ENCODE measurements at places on chromosomes 5 and 9.

GRCh38 chr5:1133108-1133507 is 21.2 kb upstream of the SLC12A7 start:
- DNase-seq, result no peak

DNA sequence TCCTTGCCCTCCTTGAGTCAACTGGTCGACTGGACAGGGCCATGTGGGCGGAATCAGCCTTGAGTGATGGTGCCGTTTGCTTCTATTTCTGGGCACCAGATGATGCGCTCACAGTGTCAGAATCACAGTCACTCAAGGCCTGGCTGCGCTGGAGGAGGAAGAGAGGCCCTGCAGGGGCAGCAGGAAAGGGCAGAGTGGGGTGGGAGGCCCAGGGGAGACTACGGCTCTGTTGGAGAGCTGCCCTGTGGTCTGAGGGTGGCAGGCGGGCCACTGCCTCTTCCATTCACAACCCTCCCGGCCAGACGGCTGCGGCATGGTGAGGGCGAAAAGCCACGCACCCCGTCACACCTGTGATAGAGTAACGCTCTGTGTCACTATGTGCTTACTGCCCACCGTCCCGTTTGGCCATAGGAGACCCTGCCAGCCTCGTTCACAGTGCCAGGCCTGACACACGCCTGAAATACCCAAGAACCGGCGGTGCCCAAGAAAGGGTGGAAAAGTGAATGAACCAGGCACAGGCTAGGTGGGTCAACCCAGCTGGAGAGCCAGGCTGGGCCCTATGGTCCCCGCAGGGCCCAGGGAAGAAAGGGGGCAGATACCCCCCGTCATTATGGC is 9.9 kb downstream of the PLPP7 start:
- DNase-seq, result no peak

DNA sequence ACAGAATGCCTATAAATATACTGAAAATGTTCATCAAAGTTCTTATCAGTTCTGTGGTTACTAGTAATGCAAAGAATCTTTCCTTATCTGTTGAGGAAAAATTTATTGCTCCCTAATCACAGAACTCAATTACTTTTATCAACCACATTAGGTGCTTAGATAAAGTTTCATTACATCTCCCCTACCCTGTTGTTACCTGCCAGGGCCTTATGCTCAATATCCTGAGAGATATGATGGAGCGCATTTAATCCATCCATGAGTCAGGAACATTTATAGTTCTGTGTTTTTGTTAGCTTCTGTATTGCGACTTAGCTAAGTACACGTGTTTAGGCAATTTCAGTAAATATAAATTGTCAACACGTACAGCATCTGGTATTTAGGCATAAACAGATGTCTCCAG is 164.3 kb upstream of the ST8SIA4 start:
- DNase-seq, result no peak

- no peak for DNase-seq
These were observed 10.0 kb downstream of the TENT4A start for GRCh38 chr5:6723122-6723815.

DNA sequence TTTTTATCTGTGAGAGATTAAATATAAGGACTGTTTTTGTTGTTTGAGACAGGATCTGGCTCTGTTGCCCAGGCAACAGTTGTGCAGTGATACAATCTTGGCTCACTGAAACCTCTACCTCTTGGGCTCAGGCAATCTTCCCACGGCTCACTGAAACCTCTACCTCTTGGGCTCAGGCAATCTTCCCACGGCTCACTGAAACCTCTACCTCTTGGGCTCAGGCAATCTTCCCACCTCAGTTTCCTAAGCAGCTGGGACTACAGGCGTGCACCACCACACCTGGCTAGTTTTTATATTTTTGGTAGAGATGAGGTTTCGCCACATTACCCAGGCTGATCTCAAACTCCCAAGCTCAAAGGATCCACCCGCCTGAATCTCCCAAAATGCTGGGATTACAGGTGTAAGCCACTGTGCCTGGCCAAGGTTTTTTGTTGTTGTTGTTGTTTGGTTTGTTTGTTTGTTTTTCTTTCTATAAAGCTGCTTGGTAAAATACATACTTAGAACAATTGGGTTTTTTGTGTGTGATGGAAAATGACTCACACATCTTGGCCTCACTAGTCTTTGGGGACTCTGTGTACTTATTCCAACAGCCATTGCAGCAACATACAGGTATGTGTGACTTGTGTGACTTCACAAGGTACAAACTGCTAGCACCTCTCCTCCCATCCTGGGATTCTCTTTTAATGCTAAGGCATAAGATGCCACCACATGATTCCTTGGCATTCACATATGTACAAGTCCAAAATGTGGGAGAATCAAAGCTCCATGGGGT is 36.5 kb upstream of the RASA1 start:
- DNase-seq, result no peak

- no peak for DNase-seq
These were observed 109.4 kb downstream of the ASTN2 start for GRCh38 chr9:117305454-117305853.

- no peak for DNase-seq
These were observed 7.0 kb upstream of the FBXO4 start for GRCh38 chr5:41918105-41918504.

GRCh38 chr9:129908906-129909305 is 73.6 kb downstream of the USP20 start:
- no peak for DNase-seq

- DNase-seq, result no peak
These were observed 4.9 kb downstream of the IRX2 start for GRCh38 chr5:2746561-2747032.

- no peak for DNase-seq
These were observed 15.1 kb downstream of the IFNA1 start for GRCh38 chr9:21455320-21455719.

DNA sequence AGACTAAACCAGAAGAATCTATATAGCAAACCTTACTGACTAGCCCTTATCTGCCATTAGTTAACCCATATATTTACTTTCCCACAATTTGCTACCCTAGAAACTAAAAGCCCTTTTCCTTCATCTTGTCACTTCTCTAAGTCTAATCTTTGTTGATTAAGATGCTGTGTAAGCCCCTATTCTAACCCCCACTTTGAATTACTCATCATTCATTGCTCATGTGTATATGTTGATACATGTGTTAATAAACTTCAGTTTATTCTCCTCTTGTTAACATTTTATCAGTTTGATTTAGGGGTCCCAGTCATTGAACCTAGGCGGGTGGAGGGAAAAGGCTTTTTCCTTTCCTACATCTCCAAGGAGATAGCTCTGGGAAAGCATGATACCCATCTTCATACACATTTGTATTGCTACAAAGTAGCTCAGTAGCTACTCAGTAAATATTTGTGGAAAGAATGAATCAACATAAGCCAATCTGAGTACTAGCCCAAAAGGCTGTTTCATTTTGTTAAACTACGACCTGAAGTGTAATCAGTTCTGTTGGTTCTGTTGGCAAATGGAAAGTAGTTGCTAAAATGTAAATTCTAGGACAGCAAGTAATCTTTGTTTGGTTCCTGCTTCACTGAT is 35.1 kb upstream of the NDFIP1 start:
- no peak for DNase-seq

DNA sequence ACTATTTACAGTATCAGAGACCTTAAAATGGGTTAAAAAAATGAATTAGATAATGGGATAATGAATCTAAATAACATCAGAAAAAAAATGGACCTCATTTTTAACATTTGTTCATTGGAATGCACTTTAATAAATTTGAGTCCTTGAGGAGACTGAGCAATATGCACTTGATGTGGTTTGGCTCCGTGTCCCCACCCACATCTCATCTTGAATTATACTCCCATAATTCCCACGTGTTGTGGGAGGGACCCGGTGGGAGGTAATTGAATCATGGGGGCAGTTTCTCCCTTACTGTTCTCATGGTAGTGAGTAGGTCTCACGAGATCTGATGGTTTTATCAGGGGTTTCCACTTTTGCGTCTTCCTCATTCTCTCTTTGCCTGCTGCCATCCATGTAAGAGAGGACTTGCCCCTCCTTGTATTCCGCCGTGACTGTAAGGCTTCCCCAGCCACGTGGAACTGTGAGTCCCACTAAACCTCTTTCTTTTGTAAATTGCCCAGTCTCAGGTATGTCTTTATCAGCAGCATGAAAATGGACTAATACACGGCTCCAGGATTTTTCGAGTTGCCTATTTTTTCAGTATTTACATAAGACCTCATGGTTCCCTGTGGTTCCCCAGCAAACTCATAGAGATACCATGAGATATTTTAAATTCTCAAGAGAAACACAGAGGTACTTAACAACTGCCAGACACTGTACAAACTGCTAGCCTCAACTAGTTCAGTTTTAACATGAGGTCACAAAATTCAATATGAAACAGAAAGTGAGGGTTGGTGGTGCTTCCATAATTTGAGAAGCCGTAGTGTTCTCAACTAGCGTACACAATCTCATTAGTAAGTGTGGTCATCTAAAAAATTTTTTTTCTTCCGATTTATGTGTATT is 128.3 kb downstream of the TLE1 start:
- no peak for DNase-seq

DNA sequence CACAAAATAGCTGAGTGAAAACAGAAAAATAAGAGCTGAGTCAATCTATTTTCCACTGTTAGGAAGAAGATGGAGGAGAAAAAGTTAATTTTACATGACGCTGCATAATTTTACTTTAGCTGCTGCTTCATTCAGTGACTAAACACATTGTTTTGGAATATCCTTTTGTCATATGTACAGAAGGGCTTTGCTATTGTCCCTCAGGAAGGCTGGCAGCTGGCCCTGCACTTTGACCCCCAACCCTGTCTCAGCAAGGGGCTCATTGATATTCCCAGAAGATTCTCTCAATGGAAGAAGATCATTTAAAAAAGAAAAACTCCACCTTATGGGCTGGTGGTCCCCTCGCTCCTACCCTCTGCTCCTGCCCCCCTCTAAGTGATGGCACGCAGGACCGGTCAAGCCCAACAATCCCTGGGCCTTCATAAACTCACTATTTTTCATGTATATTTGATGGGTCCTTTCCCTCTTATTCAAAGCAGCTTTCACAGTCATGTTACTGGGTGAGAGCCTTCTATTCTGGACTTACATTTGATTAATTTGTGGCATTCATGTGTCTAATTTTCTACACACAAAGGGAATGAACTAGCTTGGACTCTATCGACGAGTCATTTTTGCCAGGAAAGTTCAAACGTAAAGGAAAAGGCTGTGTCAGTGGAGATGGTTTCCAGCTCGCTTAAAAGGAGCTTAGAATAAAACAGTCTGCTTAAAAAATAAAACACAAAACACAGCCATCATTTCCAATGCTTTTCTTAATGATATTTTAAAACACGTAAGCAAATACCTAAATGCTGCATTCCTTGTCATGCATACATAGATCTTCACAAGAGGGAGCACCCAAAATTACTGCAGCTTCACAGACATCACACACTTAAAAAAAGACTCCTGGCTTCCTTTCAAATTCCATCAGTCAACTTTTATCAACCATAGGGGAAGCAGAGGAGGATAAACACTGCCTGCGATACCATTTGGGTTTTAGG is 104.7 kb downstream of the EFNA5 start:
- DNase-seq, result no peak

GRCh38 chr5:39209924-39210323 is 9.4 kb downstream of the FYB1 start:
- DNase-seq, result no peak

DNA sequence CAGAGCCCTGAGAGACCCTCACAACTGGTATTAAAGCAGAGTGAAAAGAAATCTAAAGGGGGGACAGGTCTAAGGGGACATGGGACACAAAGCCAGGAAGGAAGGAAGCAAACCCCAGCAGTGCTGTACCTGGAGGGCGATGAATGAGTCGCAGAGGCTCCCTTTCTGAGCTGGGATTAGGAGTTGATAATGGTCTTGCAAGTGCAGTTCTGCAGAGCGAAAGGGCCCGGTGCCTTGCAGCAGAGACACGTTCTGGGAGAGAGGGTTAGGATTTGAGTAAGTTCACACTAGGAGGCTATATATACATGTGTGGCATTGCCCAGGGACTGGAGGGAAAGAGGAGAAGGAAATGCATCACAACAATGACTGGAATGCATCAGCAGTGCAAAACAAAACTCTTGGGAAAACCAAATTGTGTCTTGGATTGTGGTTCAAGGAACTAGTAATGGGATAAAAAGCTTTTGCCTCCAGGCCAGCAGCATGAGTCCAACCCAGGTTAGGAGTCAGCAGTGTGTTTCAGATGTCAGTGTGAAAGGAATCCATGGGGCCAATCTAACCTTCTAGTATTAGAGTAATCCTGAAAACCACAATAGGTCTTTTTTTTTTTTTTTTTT is 38.8 kb upstream of the LIFR start:
- DNase-seq, result no peak

DNA sequence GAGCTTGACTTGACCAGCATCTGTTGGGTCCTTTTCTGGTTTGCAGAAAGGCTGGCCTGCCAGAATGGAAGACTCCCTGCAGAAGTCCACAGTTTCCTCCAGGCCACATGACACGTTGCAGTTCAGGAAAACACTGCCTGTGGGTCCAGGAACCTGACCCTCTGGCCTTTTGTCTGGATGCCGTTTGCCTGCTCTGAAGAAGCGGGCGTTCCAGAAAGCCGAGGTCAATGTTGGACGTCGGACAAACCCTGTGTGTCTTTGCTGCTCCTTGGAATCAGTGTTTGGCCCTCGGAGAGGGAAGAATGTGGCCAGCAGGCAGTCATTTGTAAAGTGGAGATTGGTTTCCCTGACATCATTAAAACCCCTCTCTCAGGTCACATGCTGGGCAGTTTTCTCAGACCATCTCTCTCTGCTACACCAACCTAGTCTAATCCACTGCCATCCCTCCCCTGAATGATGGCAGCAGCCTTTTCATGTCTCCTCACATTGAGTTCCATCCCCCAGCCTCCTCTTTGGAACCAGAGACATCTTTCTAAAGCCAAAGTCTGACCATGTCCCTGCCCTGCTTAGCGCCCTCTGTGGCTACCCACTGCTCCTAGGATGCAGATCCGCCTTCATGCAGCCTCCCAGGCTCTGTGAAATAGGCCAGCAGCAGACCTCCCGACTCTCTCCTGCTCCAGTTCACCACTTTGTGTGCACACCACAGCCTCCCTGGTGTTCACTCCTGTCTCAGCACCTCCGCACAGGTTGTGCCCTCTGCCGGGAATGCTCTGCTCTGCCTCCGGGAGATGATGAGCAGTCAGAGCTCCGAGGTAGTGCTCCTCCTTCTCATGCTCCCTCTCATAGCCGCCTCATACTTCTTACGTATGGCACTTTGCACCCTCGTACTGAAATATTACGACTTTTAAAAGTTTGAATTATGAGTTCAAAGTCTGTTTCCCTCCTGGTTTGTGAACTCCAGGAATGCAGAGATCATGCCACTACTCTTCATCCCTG is 75.6 kb downstream of the RALGPS1 start:
- no peak for DNase-seq

- DNase-seq, result peak; percentile 14
These were observed 15.9 kb upstream of the SYNPO start for GRCh38 chr5:150624334-150625163.

- no peak for DNase-seq
These were observed 54.5 kb upstream of the FST start for GRCh38 chr5:53425687-53426511.

GRCh38 chr5:168288349-168289245 is 2.8 kb upstream of the WWC1 start:
- no peak for DNase-seq

- DNase-seq, result no peak
These were observed 692.5 kb downstream of the PRR16 start for GRCh38 chr5:121156565-121156964.
